NCI-H1105 treated with DMSO at 0.1 percent for 48 hours (cell line): ENCODE measurements at places on chromosomes 13 and 19.

GRCh38 chr19:50174100-50174793 lies 11.2 kb upstream of the IZUMO2 start:
- DNase-seq, result no peak

GRCh38 chr13:30292325-30292724 lies 15.0 kb downstream of the KATNAL1 start:
- DNase-seq, result no peak

- DNase-seq, result peak; percentile 1
Observed at GRCh38 chr19:32269831-32270230, 75.6 kb upstream of the ZNF507 start.

DNA sequence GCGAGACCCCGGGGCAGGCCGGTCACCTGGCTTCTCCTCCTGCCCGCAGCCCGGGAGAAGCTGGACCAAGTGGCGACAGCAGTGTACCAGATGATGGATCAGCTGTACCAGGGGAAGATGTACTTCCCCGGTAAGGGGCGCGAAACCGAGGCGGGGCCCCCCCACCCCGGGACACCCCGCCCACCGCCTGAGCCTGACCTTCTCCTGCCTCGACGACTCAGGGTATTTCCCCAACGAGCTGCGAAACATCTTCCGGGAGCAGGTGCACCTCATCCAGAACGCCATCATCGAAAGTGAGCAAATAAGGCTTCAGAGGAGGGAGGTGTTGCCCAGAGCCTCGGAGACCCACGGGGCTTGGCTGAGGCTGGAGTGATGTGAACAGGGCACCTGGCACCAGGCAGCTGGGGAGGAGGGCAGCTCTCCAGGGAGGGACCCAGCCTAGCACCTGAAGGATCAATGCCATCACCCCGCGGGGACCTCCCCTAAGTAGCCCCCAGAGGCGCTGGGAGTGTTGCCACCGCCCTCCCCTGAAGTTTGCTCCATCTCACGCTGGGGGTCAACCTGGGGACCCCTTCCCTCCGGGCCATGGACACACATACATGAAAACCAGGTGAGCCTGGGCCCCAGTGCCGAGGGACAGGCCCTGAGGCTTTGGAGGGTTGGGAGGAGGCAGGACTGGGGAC lies 629 bp downstream of the IZUMO4 start:
- peak; percentile 42 for DNase-seq

GRCh38 chr13:51453959-51454703 lies 1.3 kb upstream of the INTS6 start:
- peak; percentile 44 for DNase-seq

GRCh38 chr19:34084396-34085145 lies 87.7 kb upstream of the LSM14A start:
- no peak for DNase-seq

DNA sequence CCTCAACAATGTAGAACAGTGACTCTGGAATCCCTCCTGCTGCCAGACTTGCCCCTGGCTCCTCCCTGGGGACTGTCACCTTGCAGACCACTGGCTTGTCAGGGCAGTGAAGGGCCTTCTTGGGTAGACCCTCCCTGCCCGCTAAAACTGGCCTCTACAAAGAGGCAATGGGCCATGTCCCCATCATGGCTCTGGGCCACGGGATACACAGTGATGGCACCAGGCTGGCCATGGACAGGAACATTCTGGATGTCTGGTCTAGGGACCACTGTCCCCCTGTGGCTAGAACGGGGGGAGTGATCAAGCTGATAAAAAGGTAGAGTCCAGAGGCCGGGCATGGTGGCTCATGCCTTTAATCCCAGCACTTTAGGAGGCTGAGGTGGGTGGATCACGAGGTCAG lies 60.9 kb downstream of the ACSBG2 start:
- no peak for DNase-seq

- DNase-seq, result no peak
Observed at GRCh38 chr13:113742000-113742441, 17.0 kb upstream of the TMEM255B start.

- DNase-seq, result no peak
Observed at GRCh38 chr19:15675560-15675959, 2.7 kb downstream of the CYP4F12 start.

DNA sequence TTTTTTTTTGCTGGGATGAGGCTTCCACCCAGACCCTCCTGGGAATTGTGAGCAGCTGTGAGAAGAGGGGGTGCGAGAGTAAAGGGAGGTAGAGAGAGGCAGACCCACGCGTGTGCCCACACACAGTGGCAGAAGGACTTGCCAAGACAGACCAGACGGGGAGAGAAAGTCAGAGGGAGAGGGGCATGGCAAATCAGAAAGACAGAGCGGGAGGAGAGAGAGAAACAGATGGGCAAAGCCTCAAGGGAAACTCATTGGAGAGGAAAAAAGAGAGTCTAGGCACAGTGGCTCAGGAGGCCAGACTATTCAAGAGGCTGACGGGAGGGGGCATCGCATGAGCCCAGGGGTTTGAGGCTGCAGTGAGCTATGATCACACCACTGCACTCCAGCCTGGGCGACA lies 17.0 kb downstream of the CATSPERG start:
- DNase-seq, result no peak

- no peak for DNase-seq
Observed at GRCh38 chr13:28610996-28611395, 47.9 kb upstream of the POMP start.

GRCh38 chr13:106042996-106043581 lies 492.4 kb downstream of the EFNB2 start:
- no peak for DNase-seq

- no peak for DNase-seq
Observed at GRCh38 chr13:91126806-91127205, 220.7 kb upstream of the MIR17HG start.
